ENCODE measurements at places on chromosomes 2 and 18. TPM values are rescaled to one million over a fixed set of nuclear protein-coding genes. Genes with fewer than 3 reads are reported as not detected.

The DAW1 gene
- 2.0 TPM for total RNA-seq

The SCN2A gene
- total RNA-seq, result 0.17 TPM

The SF3B1 gene
- total RNA-seq, result 271 TPM

The REG3G gene
- not detected for total RNA-seq

The ZEB2 gene
- 35.0 TPM for total RNA-seq

The MC2R gene
- total RNA-seq, result not detected

The KCNE4 gene
- not detected for total RNA-seq

The CCNYL1 gene
- 5.5 TPM for total RNA-seq

The TUBB8B gene
- total RNA-seq, result not detected

The OSBPL6 gene
- 3.1 TPM for total RNA-seq

The AGXT gene
- 0.07 TPM for total RNA-seq

The COBLL1 gene
- total RNA-seq, result 9.8 TPM

The CFAP221 gene
- total RNA-seq, result 0.57 TPM

The PARD3B gene
- 3.7 TPM for total RNA-seq

GRCh38 chr2:105885456-105885855 is 140.7 kb downstream of the NCK2 start:
- no peak for DNase-seq

DNA sequence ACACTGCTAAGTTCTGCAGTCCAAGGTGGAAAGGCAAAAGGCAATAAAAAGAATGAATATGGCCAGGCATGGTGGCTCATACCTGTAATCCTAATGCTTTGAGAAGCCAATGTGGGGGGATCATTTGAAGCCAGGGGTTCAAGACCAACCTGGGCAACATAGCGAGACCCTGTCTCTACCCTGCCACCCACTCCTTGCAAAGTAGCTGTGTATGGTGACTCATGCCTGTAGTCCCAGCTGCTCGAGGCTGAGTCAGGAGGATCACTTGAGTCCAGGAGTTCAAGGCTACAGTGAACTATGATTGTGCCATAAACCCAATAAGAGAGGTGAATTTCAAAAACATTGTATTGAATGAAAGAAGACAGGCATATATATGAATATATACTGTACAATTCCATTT is 2.4 kb downstream of the MYL12B start:
- DNase-seq, result no peak

- DNase-seq, result peak; percentile 40
Measured at GRCh38 chr2:28155627-28156026, 237.0 kb upstream of the FOSL2 start.

- no peak for DNase-seq
Measured at GRCh38 chr2:61550375-61551209, 12.4 kb upstream of the XPO1 start.

- no peak for DNase-seq
Measured at GRCh38 chr2:171394164-171394740, 39.5 kb downstream of the METTL8 start.

- DNase-seq, result no peak
Measured at GRCh38 chr2:148614014-148614321, 30.6 kb upstream of the EPC2 start.

- DNase-seq, result no peak
Measured at GRCh38 chr2:86223927-86224560, 24.8 kb downstream of the MRPL35 start.

GRCh38 chr2:120879431-120880295 is 144.0 kb downstream of the GLI2 start:
- no peak for DNase-seq

DNA sequence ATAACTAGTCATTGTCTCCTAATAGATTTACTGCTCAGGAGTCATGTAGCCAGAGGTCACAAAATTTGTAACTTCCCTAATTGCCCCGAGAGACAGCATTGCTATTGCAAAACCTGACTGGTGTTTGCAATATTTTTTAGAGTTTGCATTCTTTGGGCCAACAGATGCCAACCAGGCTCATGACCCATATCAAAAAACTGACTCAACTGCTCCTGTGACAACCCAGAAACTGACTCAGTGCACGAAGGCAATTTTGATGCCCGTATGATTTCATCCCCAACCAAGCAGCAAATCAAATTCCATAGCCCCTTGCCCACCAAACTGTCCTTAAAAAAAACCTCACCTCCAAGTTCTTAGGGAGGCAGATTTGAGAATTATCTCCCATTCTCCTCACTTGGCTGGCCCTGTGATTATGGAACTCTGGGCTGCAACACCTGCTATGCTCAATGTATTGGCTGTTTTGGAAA is 951.3 kb downstream of the TSN start:
- no peak for DNase-seq

DNA sequence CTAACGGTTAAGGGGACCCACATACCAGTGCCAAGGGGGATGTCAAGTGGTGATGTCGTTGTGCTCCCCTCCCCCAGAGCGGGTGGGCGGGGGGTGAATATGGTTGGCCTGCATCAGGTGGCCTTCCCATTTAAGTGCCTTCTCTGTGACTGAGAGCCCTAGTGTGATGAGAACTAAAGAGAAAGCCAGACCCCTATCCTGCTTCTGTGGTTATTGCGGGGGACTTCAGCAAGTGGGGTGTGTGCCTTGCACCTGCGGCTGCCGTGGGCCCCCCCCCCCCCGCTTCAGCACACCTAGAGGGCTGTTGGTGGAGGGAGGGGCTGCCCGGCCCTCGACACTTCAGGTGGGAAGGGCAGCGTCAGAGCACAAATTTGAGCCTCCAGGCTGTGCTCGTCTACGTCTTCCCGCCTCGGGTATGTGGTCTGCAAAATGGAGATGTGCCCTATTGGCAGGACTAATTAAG is 6.1 kb downstream of the CTDSP1 start:
- DNase-seq, result no peak

GRCh38 chr2:113158884-113159553 is 14.8 kb upstream of the PSD4 start:
- DNase-seq, result no peak

GRCh38 chr2:46770622-46771021 is 145.0 kb downstream of the MCFD2 start:
- DNase-seq, result no peak

DNA sequence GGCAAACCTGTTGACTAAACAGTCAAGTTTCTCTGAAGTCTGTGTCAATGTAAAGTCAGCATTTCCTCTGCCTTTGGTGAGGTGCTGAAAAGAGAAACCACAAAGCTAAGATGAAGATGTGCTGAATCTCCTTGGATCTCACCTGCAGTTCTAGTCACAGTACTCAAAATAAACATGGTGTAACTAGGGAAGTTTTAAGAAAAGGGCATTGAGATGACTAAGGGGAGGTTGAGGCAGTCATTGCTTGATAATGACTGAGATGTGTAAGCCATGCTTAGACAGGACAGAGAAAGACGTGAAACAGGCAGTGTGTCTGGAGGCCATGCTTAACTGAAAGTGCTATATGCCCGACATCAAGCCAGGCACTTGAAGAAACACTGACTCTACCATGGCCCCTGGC is 1010.0 kb upstream of the CELF4 start:
- DNase-seq, result no peak

DNA sequence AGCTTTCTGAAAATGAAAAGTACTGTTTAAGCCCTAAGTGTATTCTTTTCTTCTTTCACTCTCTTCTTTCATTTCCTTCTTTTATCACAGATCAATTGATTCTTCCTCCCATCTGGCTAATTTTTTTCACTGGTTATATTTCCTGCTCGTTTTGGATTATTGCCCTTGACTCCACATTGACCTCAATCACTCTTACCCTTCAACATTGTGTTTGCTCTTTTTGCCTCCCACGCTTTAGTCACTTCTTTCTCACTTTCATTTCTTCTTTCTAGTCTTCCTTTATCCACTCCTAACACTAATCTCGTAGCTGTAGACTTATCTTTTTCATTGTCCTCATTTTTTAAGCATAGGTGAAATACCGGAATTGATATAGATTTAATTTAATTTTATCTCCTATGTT is 320.3 kb upstream of the VRK2 start:
- DNase-seq, result no peak

GRCh38 chr2:216404010-216404618 is 8.2 kb upstream of the SMARCAL1 start:
- DNase-seq, result peak; percentile 62

- no peak for DNase-seq
Measured at GRCh38 chr2:21078296-21078695, 34.4 kb upstream of the APOB start.

GRCh38 chr2:99891428-99891780 is 251.0 kb downstream of the AFF3 start:
- no peak for DNase-seq

DNA sequence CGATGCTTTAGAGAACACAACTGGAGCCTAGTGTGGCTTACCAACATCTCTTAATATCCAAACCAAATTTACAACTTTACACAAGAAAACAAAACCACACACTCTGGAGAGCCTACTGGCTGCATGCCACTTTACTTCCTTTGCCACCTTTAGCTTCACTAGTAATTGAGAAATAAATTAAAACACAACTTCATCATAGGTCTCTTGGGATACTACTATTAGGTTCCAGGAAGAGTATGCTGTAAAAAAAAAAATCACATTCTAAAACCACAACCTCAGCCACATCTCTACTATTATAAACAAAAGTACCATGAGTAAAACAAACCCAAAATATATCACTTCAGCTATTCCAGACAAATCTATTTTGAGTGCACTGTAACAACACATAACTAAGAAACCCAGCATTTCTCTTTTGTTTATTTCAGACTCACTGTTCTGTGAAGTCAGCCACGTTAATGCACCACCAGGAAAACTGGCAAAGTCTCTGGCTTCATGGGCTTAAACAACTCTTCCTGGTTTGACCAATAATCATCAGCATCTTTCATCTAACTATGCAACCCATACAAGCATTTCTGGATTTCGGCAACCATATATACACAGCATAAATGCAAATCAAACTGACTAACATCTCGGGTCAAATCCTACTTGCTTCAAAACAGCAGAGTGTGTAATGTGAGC is 59.1 kb downstream of the REV1 start:
- DNase-seq, result peak; percentile 4

- no peak for DNase-seq
Measured at GRCh38 chr2:132904142-132904842, 234.3 kb upstream of the LYPD1 start.

DNA sequence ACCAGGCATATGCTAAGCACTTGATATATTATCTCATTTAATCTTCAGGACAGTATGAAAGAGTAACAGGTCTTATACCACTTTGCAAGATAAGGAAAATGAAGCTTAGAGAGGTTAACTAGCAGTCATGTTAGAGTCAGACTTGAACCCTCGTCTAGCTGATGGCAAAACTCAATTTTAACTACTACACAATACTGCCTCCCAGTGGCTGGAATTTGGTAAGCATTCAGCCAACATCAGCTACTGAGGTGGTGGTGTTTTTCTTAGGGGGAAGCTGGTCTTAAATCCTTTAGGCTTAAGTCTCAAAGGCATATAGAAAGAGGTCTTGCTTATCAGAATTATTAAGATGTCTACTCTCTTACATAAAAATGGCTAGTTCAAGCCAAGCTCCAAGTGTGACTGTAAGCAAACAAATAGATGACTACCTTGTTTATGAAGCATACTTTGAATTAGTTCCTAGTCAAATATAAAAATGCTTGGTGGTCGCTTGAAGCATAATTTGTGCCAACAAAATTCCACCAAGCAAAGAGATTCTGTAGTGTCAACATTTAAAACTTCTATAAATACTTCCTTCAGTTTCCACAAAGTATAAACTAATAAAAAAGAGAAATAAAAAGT is 325.4 kb upstream of the FIGN start:
- peak; percentile 34 for DNase-seq

DNA sequence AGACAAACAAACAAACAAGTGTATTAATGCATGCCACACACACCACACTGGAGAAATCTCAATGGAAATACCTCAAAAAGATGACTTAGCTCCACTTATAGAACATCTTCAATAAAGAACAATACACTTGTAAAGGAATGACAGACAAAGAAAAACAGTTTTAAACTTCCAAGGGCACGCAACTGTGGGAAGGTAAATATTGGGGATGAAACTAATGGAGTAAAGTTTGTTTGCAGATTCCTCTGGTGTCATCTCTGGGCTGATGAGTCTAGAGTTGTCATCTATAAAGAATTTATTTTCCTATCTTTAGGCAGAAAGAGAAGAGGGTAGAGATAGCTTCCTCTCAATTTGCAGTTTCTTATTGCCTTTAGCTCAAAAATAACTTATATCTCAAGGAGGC is 144.0 kb upstream of the ZC3H15 start:
- DNase-seq, result no peak

GRCh38 chr2:224221455-224221913 is 180.4 kb downstream of the FAM124B start:
- peak; percentile 98 for DNase-seq

DNA sequence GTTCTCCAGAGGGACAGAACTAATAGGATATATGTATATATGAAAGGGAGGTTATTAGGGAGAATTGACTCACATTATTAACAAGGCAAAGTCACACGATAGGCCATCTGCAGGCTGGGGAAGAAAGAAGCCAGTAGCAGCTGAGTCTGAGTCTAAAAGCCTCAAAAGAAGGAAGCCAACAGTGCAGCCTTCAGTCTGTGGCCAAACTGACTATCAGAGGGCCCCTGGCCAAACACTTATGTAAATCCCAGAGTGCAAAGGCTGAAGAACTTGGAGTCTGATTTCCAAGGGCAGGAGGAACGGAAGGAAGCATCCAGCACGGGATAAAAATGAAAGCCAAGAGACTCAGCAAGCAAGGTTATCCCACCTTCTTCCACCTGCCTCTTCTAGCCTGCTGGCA is 108.0 kb upstream of the LDLRAD4 start:
- no peak for DNase-seq

GRCh38 chr2:24247592-24247991 is 72.7 kb downstream of the FAM228A start:
- DNase-seq, result no peak

- no peak for DNase-seq
Measured at GRCh38 chr18:38262661-38263060, 697.1 kb upstream of the CELF4 start.

DNA sequence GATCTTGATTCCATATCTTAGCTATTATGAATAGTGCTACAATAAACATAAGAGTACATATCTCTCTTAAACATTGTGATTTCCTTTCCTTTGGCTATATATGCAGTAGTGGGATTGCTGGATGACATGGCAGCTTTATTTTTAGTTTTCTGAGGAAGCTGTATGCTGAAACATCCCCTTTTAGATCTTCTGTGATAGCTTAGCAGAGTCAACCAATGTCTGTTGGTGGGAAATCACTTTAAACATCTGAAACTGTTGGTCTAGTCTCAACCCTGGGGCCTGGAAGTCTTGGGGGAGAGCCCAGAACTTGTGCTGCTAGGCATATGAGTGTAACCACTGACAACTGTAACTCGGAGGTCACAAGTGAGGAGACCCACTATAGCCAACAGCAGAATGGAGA is 378.6 kb upstream of the SLC14A2 start:
- DNase-seq, result no peak

GRCh38 chr18:7105943-7106342 is 11.7 kb downstream of the LAMA1 start:
- DNase-seq, result no peak

DNA sequence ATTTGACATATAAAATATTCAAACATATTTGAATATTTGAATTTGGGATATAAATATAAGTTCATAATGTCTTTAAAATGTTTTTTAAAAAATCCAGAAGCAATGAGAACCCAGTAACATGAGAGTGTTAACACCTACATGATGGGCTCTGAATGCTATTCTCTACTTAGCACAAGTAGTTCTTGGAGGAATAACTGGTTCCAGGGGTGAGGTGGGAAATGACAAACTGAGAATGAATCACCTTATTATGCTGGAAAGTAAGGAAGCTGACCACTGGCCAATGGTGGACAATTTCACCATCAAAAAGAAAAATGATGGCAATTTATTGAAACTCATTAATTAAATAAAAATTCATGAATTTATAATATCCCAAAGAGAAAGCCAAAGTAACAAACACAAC is 79.6 kb upstream of the NABP1 start:
- DNase-seq, result no peak

All from A172 (cell line).